CD4-positive, alpha-beta memory T cell (primary cell): ENCODE measurements at places on chromosomes 5 and 9.
A peak's percentile ranks its signal among the peaks of the same experiment; 100 is the strongest.

- DNase-seq = no peak
These were observed 316.6 kb downstream of the DNAH5 start for GRCh38 chr5:13627673-13628454.

DNA sequence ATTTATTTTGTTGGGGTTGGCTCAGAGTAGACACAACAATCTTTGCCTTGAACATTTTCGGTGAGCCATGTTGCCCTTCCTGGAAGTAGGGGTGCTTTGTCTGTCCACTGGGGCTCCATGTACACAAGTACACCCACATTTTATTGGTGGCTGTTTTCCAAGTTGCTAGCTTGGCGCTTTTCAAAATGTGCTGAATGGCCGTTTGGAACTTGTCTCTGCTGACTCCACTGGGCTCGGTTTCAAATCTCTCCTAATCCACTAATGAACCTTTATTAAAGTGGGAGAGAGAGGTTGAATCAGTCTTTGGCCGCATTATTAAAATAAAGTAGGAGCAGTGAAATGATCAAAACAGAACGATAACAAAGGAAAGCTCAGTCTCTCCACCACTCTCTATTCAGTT lies 64.6 kb upstream of the TAF11L2 start:
- no peak for DNase-seq

DNA sequence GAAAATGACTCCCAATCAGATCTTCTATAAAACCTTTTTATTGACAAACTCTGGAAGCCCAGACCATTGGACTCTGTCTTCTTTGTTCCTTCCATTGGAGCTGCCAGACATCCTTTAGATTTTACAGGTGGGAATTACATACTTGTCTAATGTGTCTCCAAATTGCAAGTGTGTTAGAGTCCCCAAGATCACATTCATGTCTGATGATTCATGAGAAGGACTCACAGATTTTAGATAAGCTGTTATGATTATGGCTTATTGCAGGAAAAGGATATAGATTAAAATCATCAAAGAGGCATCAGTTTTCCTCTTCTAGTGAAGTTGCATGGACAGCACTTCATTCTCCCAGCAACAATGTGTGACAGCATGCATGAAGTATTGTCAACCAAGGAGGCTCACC lies 70.4 kb downstream of the MUSK start:
- DNase-seq = no peak

DNA sequence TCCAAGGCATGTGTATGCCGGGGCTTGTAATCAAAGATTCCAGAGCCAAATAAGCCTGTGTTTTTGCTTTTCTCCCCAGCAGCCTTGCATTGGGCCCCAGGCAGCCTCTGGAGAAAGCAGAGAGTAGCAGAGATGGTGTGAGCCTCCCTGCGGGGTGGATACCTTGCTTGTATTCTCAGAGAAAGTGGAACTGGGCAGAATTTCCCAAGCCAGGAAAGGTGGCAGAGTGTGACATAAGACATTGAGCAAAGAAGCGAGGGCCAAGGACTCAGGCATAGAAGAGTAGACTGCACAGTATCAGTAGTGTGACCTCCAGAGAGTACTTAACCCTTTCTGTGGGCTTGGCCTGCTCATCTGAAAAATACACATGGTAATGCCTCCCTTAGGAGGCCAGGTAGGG lies 1.6 kb upstream of the GSN start:
- DNase-seq = no peak

DNA sequence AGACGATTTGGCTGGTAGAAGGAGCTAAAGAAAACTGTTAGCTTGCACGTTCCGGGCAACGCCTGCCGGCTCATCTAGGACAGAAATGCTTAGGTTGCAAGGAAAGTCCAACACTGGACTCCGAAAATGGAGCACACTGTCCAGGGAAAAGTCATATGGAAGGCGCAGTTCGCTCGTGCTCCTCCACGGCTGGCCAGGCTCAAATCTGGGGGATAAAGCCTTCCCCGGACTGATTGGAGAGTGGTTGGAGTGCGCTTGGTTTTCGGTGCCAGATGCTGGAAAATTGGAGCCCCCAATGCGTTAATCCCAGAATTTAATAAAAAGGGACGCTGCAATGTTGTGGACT lies 955 bp downstream of the CDH6 start:
- no peak for DNase-seq

DNA sequence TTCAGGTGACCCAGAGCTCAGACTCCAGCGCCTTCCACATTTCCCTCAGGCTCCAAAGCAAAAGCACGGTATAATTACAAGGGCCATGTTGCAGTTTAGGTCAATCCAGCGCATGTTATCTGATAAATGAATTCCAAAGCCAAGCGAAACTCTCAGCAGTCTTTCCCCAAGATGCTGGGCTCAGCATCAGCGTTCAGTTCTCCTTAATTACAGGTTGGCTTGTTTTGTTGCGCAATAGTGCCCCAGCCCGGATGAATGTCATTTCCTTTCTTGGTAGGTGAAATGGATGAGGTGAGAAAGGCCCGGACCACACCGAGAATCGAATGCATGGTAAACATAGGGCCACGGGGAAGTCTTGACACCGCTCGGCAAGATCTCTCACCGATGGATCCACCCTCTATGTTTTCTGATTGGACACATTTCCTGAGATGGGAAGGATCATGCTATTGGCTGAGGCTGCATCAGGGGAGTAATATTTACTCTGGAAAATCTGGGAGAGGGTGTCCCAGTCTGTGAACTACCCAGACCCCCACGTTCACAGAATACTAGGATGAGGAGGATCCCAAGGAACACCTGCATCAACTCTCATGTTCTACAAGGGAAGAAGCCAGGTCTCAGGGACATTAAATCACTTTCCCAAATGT lies 221.2 kb upstream of the ANKRD55 start:
- no peak for DNase-seq

DNA sequence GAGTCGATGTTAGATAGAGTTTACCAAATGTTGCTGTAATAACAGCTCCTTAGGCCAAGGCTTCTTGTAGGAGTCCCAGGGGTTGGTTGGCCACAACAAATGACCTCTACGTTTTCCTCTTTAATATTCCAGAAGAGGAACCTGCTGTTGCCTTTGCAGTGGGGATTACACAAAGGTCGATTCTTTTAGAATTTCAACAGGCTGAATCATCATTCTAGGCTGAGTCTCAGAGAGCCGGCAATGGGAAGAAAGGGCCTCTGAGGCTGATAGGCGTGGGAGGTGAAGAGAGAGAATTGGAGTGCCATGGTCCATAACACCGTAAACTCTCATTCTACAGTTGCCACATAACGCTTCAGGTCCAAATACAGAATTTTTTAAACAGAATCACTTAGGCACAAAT lies 405.9 kb upstream of the DAP start:
- no peak for DNase-seq

GRCh38 chr5:6712577-6713273 lies 507 bp upstream of the TENT4A start:
- peak; percentile 96 for DNase-seq

DNA sequence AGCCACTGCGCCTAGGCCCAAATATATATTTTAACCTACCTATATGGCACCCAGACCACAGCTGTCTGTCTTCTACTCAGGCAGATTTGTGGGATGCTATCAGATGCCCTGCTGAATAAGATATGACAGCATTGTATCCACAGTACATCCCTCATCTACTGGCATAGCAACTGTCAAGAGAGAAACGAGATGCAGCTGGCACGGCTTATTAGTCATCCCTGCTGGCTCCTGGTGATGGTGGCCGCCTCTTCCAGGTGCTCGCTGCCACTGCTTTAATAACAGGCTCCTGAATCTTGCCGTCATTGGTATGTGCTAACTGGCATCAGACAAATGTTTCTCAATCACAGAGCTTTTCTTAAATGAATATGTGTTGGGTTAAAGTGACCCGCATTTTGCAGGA lies 34.0 kb downstream of the B4GALT1 start:
- DNase-seq = no peak

DNA sequence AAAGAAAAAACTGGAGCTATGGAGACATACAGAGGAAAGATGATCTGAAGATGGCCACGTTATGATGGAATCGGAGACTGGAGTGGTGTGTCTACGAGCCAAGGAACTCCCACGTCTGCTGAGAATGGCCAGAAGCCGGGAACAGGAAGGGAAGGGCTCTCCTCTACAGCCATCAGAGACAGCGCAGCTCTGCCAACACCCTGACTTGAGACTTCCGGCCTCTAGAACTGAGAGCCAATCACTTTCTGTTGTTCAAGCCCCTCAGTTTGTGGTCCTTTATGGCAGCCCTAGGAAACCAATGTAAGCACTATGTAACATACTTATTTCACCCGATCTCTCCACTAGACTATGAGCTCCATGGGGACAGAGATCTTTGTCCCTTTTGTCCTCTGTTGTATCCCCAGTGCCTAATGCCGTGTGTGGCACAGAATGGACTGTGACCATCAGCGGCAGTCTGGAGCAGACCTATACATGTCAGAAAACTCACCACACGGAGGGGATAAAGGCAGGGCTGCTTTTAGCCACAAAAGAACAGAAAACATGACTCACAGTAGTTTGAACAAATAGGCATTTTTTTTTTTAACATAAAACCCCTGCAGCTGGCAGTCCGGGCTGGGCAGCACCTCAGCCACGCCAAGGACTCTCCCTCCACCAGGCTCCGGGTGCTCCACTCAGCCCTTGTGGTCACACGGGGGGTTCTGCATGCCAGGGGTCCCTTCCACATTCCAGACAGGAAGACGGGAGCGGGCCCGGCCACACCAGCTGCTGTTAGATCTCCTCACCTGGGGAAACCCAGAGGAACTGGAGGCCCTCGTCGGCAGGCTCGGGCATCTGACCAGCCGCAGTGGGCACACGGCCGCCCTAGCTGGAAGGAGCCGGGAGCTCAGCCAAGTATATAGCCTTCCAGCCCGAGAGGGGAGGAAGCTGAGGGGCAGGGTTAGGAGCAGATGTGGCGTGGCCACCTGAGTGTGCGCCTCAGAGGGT lies 16.1 kb upstream of the MXD3 start:
- no peak for DNase-seq

DNA sequence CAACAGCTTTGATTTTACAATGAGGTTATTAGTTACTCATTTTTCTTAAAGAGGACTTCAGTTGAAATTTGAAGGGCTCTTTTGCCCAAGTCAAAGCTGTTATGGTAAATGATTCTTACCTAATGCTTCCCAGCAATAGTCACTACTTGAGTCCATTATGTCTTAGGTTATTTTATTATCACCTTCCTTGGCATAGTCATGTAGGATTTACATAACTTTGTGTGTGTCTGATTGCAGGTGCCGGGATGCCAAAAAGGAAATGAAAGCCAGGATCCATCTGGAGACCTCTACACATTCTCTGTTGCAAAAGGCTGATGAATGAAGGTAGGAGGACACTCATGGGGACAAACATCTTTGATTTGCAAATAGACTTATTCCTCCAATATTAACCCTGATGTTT lies 38.8 kb upstream of the PLPPR1 start:
- no peak for DNase-seq

- DNase-seq = no peak
These were observed 164.6 kb upstream of the PPP1R2B start for GRCh38 chr5:156685481-156685880.

DNA sequence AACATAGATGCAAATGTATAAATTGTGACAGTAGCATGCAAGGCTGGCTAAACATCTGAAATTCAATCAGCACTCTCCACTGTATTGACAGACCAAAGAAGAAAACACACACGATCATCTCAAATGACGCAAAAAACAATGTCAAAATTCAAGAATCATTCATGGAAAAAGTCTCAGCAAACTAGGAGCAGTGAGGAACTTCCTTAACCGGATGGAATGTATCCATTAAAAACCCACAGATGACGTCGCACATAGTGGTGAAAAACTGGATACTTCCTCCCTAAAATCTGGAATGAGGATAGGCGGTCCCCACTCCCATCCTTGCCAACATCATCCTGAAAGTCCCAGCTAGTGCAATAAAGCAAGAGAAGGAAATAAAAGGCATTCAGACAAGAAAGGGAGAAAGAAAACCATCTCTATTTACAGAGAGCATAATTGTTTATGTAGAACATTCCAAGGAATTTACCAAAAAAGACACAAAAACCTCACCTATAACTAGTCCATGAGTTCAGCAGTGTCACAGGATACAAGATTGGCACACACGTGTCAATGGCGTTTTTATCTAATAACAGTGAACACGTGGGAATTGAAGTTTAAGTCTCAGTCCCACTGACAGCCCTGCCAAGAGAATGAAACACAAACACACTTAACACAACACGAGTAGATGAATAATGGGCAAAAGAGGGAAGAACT lies 14.1 kb upstream of the CEP72 start:
- DNase-seq = no peak

DNA sequence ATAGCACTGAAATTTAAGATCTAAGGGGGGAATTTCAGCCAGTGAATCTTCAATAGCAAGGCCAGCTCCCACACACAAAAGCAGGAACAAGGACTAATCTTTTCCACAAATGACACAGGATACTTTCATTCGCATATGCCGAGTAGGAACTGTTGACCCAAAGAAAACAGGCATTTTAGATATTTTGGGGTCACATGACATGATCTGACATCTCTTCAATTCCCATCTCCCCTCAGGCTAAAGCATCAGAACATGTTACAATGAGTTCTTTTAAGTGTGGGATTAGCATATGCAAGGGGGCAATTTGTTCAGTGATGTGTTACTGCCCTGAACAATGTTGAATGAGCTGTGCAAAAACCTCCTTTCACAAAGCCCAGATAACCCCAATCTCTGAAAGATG lies 68.2 kb downstream of the TLE1 start:
- no peak for DNase-seq

- no peak for DNase-seq
These were observed 8.7 kb downstream of the TRIM36 start for GRCh38 chr5:115160975-115161475.

GRCh38 chr5:39440958-39441624 lies 16.3 kb upstream of the DAB2 start:
- DNase-seq = no peak

GRCh38 chr9:137325124-137325523 lies 23.1 kb upstream of the NRARP start:
- DNase-seq = no peak

GRCh38 chr9:82346040-82346439 lies 357.5 kb downstream of the SPATA31D1 start:
- no peak for DNase-seq

DNA sequence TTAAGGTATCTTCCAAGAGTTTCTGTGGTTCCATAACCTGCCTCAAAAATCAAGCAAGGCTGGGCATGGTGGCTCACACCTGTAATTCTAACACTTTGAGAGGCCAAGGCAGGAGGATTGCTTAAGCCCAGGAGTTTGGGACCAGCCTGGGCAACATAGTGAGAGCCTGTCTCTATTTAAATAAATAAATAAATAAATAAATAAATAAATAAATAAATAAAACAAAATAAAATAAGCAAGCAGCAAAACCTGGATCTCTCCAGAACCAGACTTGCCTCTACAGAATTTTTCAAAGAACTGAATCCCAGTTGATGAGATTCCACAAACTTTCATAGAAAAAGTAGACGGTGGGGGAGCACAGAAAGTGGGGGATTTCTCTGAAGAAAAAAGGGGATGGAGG lies 12.3 kb downstream of the SERINC5 start:
- no peak for DNase-seq

GRCh38 chr5:177483042-177483441 lies 9.6 kb upstream of the DBN1 start:
- no peak for DNase-seq

- DNase-seq = no peak
These were observed 1.6 kb upstream of the NIPSNAP3A start for GRCh38 chr9:104745852-104746251.

GRCh38 chr5:140710899-140711552 lies 10.8 kb downstream of the ZMAT2 start:
- DNase-seq = peak; percentile 93

GRCh38 chr5:123099514-123100151 lies 10.6 kb downstream of the PRDM6 start:
- no peak for DNase-seq

- DNase-seq = no peak
These were observed 774.8 kb downstream of the KCTD16 start for GRCh38 chr5:144945503-144945902.
